ENCODE measurements at places on chromosomes 5 and 9.

DNA sequence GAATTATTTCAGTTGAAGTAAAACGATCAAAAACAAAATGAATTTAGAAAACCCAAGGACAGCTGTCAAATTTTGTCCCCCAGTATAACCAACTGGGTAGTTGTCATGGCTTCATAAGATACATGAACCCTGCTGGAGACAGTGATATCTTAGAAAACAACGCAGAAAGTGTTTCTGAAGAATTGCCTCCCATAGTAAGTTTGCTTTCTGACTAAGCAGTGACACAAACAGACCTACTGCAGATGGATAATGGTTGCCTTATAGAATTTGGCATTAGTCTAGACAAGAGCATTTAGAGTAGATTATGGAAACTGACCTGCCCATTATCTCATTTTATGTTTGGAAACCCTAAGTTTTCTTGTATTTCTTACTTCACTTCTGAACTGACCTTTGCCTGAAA, 187.7 kb upstream of the KCNN2 start:
- no peak for DNase-seq

- DNase-seq: no peak
Observed at GRCh38 chr9:98071737-98072136, 15.2 kb downstream of the NANS start.

DNA sequence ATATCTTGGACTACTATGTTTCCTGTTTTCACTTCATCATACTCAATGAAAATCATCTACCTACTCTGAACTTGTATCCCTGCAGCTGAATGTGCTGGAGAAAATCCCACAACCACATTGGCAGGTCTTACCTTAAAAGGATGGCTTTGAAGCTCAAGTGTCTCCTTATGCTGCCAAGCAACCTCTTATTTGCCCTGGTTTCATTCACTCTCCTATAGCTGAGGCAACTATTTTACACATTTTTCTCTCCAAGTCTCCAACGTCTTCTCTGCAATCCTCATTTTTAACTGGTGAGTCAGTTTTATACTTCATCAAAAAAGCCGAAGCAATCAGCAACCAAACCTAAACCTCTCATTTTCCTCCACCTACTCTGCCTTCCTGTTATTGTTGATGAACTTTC, 49.7 kb downstream of the POU4F3 start:
- no peak for DNase-seq

GRCh38 chr5:73917433-73917832, 291.4 kb downstream of the ARHGEF28 start:
- no peak for DNase-seq

DNA sequence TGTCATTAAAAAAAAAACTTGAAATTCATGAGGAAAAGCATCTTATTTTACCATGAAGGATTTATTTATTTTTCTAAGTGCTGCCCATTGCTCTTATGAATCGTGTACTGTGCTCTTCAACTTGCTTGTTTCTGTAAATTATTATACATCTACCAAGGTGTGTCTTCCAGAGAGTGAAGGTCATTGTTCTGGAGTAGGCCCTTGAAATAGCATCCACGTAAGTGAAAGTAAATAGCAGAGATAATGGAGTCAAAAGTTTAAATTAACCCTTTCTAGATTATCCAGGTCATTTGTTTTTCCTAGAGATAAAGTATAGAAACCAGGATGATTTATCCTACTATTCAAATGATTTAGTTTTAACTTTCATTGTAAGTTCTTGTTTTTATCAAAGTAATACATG, 473.1 kb downstream of the DIRAS2 start:
- no peak for DNase-seq

GRCh38 chr5:105288946-105289345, 1726.4 kb upstream of the NUDT12 start:
- no peak for DNase-seq

DNA sequence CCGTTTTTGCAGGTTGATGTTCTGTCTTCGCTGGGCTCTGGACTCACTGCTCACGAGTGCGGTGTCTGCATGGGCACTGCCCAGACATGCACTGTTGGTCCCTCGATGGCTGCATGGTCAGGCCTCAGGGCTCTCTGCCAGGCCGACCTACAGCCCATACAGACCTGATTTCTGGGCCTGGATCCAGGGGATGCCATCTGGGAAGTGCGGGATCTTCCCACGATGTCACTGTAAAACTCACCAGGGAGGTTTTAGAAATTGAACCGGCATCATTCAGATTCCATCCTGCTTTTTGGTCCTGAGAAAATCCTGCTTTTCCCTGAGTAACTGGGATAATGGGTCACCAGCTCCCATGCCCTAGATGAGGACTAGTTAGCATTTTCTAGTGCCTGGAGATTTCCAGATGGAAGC, 9.1 kb downstream of the S1PR3 start:
- DNase-seq: no peak

- no peak for DNase-seq
Observed at GRCh38 chr5:2983583-2984300, 232.3 kb upstream of the IRX2 start.

GRCh38 chr5:102663749-102664530, 91.2 kb upstream of the PAM start:
- no peak for DNase-seq

GRCh38 chr5:177085985-177086653, 596 bp upstream of the FGFR4 start:
- DNase-seq: no peak

- DNase-seq: no peak
Observed at GRCh38 chr9:106874652-106875051, 11.7 kb downstream of the ZNF462 start.

- DNase-seq: no peak
Observed at GRCh38 chr5:176816791-176817347, 6.5 kb downstream of the UNC5A start.

GRCh38 chr9:77725046-77725694, 77.0 kb upstream of the GNA14 start:
- no peak for DNase-seq

- DNase-seq: no peak
Observed at GRCh38 chr9:38412751-38413150, 11.5 kb downstream of the IGFBPL1 start.

DNA sequence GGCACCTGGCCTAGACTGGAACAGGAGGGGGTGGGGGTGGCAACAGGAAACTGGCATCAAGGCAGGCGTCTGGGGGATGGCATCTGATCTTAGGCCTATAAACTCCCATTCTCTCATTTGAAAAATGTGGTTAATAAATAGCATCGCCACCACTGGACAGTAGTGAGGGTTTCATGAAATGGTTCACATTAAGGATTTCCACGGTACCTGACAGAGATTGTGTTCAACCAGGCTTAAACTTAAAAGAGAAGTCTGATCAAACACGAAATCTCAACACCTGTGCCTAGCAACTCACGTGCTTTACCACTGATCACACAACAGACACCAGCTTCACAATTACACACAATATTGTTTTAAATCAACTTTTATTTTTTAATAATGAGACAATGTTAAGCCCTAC, 3.0 kb downstream of the DENND1A start:
- no peak for DNase-seq

- no peak for DNase-seq
Observed at GRCh38 chr9:37456817-37457216, 8.4 kb downstream of the ZBTB5 start.

GRCh38 chr5:372996-373709, 51.6 kb downstream of the AHRR start:
- DNase-seq: peak; percentile 93

GRCh38 chr9:4301971-4302427, 2.1 kb upstream of the GLIS3 start:
- peak; percentile 73 for DNase-seq

DNA sequence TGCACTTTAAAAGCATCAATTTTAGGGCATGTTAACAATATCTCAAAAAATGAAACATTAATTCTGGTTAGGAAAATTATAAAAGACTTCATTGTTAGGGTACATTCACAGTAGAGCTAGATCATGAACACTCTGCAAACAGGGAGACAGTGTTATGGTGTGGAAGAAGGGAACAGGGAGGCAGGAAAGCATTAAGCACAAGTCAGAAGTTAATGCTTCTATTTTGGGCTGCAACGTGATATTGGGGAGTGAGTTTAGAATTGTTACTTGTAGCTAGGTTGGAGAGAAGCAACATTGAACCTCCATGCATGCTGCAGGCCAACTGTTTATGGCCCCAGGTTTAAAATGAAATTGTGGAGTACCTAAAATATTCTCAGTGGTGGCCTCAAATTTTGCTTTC, 278.1 kb upstream of the NMUR2 start:
- DNase-seq: no peak

- DNase-seq: no peak
Observed at GRCh38 chr9:36040271-36040925, 3.7 kb downstream of the RECK start.

DNA sequence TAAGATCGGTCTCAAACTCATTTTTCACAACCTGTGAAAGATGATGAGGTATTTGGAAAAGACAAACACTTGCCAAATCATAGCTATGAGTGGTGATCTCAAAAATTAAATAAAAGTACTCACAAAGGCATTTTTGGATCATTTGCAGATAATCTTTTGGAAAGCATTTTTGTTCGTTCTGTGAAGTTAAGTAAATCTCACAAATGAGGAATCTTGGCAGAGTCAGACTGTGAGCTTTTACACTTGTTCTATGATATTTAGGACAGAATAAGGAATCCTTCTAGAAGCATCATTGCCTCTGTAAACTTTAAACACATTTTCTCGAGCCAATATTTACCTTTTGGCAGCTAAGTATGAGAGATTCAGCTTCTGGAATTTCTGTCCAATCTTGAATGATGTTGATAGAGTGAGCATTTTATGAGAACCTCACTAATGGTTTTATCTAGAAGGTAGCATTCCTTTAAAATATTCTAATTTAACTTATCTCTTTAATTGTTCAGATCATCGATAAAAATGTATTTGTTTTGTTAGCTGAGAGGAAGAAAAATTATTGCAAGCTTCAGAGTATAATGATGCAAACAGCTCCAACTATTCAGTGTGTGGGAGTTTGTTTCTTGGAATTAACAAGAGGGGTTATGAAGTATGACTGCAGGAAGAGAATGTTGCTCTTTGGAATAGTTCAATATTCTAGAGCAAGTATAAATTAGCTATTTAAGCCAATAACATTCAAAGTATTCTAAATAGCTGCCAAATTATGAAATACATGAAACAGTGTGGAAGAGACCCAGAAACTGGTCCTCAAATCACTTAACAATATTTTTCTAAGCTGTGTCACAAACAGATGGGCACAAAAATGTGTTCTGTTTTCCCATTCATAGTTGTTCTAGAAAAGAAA, 48.6 kb upstream of the SLCO6A1 start:
- DNase-seq: no peak

- no peak for DNase-seq
Observed at GRCh38 chr9:116133163-116133562, 20.4 kb upstream of the PAPPA start.

DNA sequence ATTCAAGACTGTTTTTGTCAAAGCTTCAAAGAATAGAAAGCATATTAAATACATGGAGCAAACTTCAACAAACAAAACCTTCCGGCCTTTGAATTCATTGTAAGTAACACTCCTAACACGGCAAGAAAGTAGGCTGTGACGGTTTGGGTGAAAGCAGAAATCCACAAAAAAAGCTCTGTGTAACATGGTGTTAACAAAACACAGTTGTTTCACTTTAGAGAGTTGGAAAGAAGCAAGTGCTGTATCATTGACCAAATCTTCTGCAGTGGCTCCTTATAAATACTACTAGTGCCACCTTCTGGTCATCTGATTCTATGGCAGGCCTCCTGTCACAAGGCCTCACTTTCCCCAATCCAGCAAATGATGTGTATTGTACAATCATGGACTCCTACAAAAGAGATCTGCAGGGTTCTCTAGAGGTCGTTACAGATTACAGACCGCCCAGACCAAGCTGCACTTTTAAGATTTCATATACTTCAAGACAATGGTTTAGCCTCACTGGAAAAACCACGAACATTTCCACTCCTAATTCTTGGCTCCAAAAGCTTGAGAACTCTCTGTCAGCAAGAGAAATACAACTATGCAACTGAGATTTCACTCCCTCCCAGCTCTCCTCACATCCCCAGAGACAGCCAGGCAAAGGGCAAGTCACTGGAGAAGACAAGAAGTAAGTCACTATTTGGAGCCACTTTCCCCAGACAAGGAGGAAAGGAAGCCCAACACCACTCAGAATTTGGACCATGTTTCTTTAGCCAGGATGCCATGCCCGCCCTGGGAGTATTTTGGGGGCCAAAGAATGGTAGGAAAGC, 196.2 kb downstream of the DTWD2 start:
- peak; percentile 68 for DNase-seq

DNA sequence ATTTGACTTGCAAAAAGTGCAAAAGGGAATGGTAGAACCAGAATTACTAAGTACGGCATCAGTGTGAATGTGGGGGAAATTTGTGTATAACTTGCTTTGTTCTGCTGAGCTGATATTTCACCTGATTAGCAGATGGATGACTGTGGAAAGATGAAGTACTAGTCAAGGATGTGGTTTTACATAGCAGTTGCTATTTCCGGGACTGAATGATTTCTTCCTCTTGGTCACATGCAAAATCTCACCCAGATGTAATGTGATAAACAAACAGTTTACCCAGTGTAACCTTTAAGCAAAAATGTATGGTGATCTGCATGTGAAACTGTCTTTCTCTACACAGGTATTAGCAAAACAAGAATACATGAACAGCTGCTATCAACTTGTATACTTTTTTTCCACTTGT, 46.1 kb downstream of the DCP2 start:
- no peak for DNase-seq

DNA sequence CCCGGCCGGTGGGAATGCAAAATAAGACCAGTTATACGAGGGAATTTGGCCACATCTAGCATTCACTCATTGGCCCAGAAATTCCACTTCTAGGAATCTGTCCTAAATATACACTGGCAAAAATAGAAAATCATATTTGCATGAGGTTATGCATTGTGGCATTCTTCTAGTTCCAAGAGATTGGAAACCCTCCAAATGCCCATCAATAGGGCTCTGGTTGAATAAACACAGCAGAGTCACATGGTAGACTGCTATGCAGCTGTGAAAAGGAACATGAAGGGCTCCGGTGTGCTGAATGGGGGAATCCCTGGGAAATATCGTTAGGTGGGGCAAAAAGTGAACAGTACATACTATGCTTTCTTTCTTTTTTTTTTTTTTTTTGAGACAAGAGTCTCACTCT, 36.8 kb downstream of the PTGES start:
- no peak for DNase-seq

GRCh38 chr5:93557021-93557604, 23.9 kb downstream of the NR2F1-AS1 start:
- DNase-seq: no peak

DNA sequence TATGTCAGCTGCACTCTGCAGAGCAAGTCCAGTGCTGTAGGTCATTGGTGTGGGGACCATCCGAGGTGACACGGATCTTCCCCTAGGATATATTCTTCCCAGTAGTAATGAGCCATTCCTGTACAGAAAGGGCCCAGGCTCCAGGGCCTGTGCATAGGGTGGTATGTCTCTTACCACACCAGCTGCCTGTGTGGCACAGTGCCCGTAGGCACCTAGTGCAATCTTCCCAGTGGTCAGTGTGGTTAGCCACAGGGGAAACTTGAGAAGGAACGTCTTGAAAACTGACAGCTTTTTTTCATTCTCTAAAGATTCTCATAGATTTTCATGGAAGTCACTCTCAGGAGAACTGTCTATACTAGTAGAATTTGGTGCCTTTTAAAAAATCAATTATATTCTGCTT, 39.8 kb downstream of the CYSTM1 start:
- peak; percentile 83 for DNase-seq

- DNase-seq: no peak
Observed at GRCh38 chr9:4594994-4595393, 67.1 kb upstream of the PLPP6 start.

GRCh38 chr9:130935648-130936271, 3.3 kb downstream of the FIBCD1 start:
- peak; percentile 77 for DNase-seq

Measured in NB4 (cell line).